ENCODE measurements at places on chromosomes 5 and 9. TPM values are rescaled to one million over a fixed set of nuclear protein-coding genes. Genes with fewer than 3 reads are reported as not detected.

Gene PCDH12
- 4.2 TPM for total RNA-seq

DNA sequence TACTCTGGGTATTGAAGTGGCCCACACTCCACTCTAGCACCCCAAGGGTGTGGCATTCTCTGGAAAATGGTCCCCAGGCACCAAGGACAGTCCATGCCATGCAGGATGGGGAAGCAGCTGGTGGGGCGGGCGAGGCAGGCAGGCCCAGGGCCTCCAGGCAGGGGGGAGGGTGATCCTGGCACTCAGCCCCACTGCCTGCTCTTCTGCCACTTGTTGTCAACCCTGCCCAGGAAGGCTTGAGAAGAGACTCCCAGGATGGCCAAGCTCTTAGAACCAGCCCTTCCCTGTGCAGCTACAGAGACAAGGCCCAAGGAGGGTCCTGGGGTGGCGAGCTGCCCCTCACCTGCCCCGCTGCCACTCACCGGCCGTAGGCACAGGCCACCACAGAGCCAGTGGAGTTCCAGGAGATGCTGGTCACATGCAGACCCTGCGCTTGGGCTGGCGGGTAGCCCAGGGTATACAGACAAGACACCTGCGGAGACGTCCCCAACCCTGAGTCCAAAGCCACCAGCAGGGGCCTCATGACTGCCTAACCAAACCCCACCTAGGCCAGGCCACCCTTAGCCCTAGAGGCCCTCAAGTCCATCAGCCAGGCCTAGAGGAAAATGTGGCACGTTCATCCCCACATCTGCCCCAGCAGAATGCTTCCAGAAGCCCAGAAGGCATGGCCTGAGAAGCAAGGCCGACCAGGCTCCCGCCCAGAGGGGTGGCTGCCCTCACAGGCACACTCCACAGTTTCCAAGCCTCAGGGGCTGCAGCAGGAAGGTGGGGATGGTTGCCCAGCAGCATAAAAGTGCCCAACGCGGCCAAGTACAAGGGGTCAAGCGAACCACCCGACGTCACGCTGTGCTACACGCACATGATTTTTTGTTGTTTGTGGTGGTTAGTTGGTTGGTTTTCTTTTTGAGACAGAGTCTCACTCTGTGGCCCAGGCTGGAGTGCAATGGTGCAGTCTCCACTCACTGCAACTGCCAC, 19.8 kb downstream of the DYNC2I2 start:
- no peaks in the 10 kb centered on the region for H3K27me3 ChIP-seq
- peak overlapping the region; percentile 89 for H3K27ac ChIP-seq
- H3K36me3 ChIP-seq, result peaks cover 54% of the 10 kb centered on the region
- no peak for ATAC-seq
- H3K4me1 ChIP-seq, result peaks cover 20% of the 10 kb centered on the region
- no peak overlapping the region for H3K4me3 ChIP-seq

- H3K4me1 ChIP-seq, result no peaks in the 10 kb centered on the region
- H3K27me3 ChIP-seq, result no peaks in the 10 kb centered on the region
- no peak overlapping the region for H3K4me3 ChIP-seq
- ATAC-seq, result no peak
These were observed 7.6 kb downstream of the RAB24 start for GRCh38 chr5:177295924-177296323.

GRCh38 chr5:69467442-69468225, 25.0 kb upstream of the OCLN start:
- H3K4me1 ChIP-seq, result no peaks in the 10 kb centered on the region
- no peaks in the 10 kb centered on the region for H3K27me3 ChIP-seq
- ATAC-seq, result no peak
- no peak overlapping the region for H3K4me3 ChIP-seq
- no peak overlapping the region for H3K27ac ChIP-seq
- no peaks in the 10 kb centered on the region for H3K36me3 ChIP-seq

DNA sequence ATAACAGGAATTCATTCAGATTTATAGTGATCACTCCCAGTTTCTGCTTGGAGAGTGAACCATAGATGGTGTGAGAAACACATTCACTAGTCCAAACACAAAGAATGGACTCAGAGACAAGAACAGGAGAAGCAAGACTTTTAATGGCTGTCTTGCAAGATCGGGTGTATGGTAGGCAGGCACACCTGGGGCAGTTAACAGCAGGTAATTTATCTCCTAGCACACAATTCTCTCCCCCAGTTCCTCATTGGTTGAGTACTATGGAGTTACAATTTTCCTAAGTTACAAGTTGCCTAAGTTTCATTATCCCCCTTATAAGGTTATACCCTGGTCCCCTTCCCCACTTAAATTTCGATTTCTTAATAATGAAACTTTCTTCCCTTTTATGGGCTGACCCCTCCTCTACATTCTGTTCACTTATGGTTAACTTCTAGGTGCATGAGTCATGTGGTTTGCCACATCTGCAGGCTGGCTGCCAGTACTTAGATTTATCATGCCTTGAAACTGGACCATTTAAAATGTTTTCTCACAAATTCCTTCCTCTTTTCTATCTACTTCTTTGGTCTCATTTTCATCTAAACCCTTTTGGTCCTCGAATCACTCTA, 623.3 kb downstream of the HINT1 start:
- no peak overlapping the region for H3K4me3 ChIP-seq
- no peaks in the 10 kb centered on the region for H3K27me3 ChIP-seq
- ATAC-seq, result no peak
- no peaks in the 10 kb centered on the region for H3K36me3 ChIP-seq

Gene ZNF484
- 13.1 TPM for total RNA-seq

Gene FOXD4L4
- 0.23 TPM for total RNA-seq

- H3K27ac ChIP-seq, result no peak overlapping the region
- no peak overlapping the region for H3K4me3 ChIP-seq
- peaks cover 27% of the 10 kb centered on the region for H3K4me1 ChIP-seq
- H3K36me3 ChIP-seq, result no peaks in the 10 kb centered on the region
- peak; percentile 85 for ATAC-seq
These were observed 572.6 kb upstream of the CLINT1 start for GRCh38 chr5:158431369-158432029.

DNA sequence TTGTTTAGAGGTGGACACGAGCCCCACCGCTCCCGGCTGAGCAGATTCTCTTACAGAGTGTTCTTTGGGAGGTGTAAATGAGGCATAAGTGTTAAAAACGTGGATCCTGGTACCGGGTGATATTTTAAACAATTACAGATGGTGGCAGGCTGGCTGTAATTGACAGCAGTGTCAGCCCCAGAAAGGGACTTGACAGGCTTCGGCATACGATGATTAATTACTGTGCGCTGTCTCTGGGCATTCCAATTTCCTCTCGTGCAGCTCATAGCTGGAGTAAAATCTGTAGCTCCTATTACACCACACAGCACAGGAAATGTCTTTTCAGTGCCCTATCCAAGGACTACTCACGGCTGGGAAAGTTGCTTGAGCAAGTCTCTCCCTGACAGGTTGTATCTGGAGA, 305.4 kb upstream of the IRX2 start:
- H3K4me3 ChIP-seq, result no peak overlapping the region
- no peaks in the 10 kb centered on the region for H3K36me3 ChIP-seq
- H3K27me3 ChIP-seq, result peaks cover 33% of the 10 kb centered on the region
- no peaks in the 10 kb centered on the region for H3K4me1 ChIP-seq

Gene TMC1
- total RNA-seq, result not detected

- peaks cover 3% of the 10 kb centered on the region for H3K4me1 ChIP-seq
- no peaks in the 10 kb centered on the region for H3K36me3 ChIP-seq
- ATAC-seq, result no peak
- no peak overlapping the region for H3K27ac ChIP-seq
- no peaks in the 10 kb centered on the region for H3K27me3 ChIP-seq
- H3K4me3 ChIP-seq, result no peak overlapping the region
These were observed 64.9 kb downstream of the CDC42SE2 start for GRCh38 chr5:131328536-131329285.

Gene PCDHGA4
- total RNA-seq, result 4.7 TPM

GRCh38 chr5:67659288-67659687, 462.7 kb upstream of the CD180 start:
- no peak overlapping the region for H3K4me3 ChIP-seq
- no peaks in the 10 kb centered on the region for H3K36me3 ChIP-seq
- H3K27me3 ChIP-seq, result no peaks in the 10 kb centered on the region
- ATAC-seq, result peak; percentile 31

Gene TCF7
- 0.94 TPM for total RNA-seq

DNA sequence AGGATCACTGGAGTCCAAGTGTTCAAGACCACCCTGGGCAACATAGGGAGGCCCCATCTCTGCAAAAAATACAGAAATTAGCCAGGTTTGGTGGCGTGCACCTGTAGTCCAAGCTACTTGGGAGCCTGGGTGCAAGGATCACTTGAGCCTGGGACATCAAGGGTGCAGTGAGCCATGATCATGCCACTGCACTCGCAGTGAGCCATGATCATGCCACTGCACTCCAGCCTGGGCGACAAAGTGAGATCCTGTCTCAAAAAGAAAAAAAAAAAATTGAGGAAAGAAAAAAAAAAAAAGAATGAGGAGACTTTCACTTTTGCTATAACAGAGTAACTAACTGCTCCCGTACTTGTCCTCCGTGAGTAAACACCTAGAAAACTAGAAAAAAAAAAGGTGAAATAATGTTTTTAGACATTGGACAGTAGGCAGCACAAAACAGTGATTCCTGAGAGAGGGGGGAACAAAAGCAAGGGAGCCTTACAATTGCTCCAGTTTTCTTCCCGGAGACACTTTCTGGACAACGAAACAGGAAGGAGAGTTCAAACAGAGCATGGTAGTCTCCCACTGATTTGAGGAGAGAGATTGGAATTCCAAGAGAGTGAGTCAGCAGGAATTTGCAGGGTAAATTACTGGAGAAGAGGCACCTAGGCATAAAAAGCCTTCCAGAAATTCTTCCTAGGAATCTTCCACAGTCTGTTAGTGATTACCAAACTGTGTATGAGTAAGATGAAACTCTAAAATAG, 6.9 kb upstream of the ZBTB5 start:
- peak overlapping the region; percentile 33 for H3K4me3 ChIP-seq
- no peaks in the 10 kb centered on the region for H3K27me3 ChIP-seq
- H3K36me3 ChIP-seq, result no peaks in the 10 kb centered on the region
- H3K4me1 ChIP-seq, result no peaks in the 10 kb centered on the region
- ATAC-seq, result peak; percentile 92
- H3K27ac ChIP-seq, result peak overlapping the region; percentile 84

GRCh38 chr9:99235926-99236634, 14.0 kb downstream of the SEC61B start:
- H3K27ac ChIP-seq, result no peak overlapping the region
- H3K36me3 ChIP-seq, result no peaks in the 10 kb centered on the region
- no peaks in the 10 kb centered on the region for H3K27me3 ChIP-seq
- no peak overlapping the region for H3K4me3 ChIP-seq

Gene PCDHB10
- 4.2 TPM for total RNA-seq

Gene PTCD2
- 5.8 TPM for total RNA-seq

Gene AGXT2
- not detected for total RNA-seq

Gene SARDH
- 1.2 TPM for total RNA-seq

DNA sequence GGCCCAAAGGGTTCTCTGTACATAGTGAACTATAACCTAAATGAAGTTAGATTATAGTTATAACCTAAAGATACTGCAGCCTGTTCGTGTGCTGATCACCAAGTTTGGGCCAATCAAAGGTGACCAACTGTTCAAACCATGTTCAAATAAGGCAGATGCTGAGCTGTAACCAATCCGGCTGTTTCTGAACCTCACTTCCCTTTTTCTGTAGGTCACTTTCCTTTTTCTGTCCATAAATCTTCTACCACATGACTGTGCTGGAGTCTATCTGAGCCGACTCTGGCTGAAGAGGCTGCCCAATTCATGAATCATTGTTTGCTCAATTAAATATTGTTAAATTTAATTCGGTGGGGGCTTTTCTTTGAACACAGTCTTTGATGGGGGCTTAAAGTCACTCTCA, 1920.2 kb downstream of the MAT2B start:
- no peaks in the 10 kb centered on the region for H3K36me3 ChIP-seq
- no peaks in the 10 kb centered on the region for H3K4me1 ChIP-seq
- no peak overlapping the region for H3K27ac ChIP-seq
- no peaks in the 10 kb centered on the region for H3K27me3 ChIP-seq
- H3K4me3 ChIP-seq, result no peak overlapping the region

DNA sequence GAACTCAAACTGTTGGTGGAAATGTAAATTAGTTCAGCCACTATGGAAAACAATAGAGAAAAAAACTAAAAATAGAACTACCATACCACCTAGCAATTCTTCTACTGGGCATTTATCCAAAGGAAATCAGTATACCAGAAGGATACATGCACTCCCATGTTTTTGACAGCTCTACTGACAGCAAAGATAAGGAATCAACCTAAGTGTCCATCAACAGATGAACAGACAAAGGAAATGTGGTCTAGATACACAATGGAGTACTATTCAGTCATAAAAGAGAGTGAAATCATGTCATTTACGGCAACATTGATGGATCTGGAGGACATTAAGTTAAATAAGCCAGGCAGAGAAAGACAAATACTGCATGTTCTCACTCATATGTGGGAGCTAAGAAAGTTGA, 21.8 kb upstream of the C9orf40 start:
- no peaks in the 10 kb centered on the region for H3K27me3 ChIP-seq
- H3K4me1 ChIP-seq, result no peaks in the 10 kb centered on the region
- no peak for ATAC-seq
- no peak overlapping the region for H3K27ac ChIP-seq
- no peak overlapping the region for H3K4me3 ChIP-seq

Gene NLN
- 8.9 TPM for total RNA-seq

Gene IFNA13
- not detected for total RNA-seq

DNA sequence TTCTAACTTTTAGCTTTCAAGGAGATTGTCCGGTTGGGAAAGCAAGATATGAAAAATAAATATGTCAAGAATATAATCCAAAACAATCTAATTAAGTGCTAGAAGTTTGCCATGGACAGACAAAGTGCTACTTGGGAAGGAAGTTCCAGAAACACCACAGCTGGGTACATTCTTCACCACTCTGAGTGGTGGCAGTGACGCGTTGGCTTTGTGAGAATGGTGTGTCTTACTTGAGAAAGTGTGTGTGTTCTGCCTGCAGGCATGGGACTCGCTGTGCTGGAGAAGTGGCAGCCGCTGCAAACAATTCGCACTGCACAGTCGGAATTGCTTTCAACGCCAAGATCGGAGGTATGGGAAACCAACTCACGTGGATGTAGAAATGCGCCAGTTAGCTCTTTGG, 177.2 kb downstream of the PCSK5 start:
- no peak for ATAC-seq
- H3K4me1 ChIP-seq, result no peaks in the 10 kb centered on the region

DNA sequence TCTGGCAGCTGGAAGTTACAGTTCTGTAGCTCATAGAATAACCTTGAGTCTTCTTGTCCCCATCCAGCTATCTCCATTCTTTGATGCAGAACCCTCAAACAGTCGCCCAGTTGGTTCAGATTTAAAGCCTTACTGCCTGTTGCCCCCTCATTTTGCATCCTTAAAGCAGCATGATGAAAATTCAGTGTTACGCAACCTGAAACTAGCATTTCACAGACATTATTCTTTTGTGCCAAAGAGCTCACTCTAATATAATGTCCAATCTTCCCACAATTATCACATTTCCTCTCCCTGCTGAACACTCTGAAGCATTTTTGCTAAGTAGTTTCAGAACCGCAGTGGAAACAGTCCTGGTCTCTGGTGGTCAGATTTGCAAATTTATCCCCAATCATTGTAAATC, 318.0 kb downstream of the PSAT1 start:
- H3K27ac ChIP-seq, result no peak overlapping the region
- ATAC-seq, result no peak
- H3K4me1 ChIP-seq, result no peaks in the 10 kb centered on the region
